Ovary (tissue), 10 donors: ENCODE measurements at places on chromosomes 3 and 15. TPM values are rescaled to one million over a fixed set of nuclear protein-coding genes. Genes with fewer than 3 reads are reported as not detected.

DNA sequence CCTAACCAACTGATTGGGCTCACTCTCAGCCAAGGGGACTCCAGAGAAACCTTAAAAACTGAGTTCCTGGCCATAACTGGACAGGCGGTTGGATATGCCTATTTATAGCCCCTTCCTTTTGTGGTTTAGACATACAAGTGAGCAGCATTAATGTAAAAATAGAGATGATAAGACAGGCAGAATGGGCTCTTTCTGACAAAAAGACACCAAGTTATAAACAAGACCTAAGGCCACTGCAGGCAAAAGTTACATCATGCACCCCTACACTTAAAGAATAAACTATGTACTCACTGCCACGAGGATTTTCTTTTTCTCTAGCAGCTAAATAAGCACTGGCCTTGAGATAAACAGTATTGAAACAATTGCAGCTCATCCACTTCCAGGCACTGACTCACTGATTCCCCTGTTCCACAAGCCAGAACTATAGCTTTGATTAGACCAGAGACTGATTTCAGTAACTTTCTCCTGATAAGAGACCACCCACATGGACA is 30.1 kb downstream of the SUCNR1 start:
- DNase-seq, result no peak

Gene APOD
- polyA plus RNA-seq, result 161 TPM

- DNase-seq, result no peak
Measured at GRCh38 chr15:73227433-73228056, 141.2 kb downstream of the HCN4 start.

GRCh38 chr3:177005718-177006405 is 191.4 kb downstream of the TBL1XR1 start:
- DNase-seq, result no peak

GRCh38 chr3:156604642-156605144 is 49.8 kb upstream of the SSR3 start:
- no peak for DNase-seq

DNA sequence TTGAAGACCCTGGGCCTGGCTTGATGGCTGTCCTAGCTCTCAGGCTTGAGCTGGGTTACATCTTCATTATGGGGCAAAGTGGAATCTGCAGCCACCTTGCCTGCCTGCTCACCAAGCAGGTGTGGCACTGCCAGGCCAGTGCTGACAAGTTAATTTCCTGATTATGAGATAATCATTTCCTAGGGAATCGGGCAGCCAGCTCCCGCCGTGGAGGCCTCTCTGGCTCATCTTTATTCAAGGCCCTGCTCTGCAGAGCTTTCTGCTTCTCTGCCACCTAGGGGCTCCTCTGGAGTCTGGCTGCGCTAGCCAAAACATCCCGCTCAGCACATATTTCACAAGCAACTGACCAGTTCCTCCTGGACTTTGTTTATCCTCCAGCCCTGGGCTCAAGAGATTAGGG is 9.9 kb downstream of the LOXL1 start:
- peak; percentile 61 for DNase-seq

Gene TBC1D23
- 27.9 TPM for polyA plus RNA-seq

- no peak for DNase-seq
Measured at GRCh38 chr15:87569581-87569980, 687.0 kb downstream of the NTRK3 start.

- no peak for DNase-seq
Measured at GRCh38 chr3:142218703-142219102, 6.7 kb downstream of the GK5 start.

Gene ZPLD1
- polyA plus RNA-seq, result 0.20 TPM

Gene TTLL13
- polyA plus RNA-seq, result 0.33 TPM

- no peak for DNase-seq
Measured at GRCh38 chr15:50234764-50235163, 30.8 kb downstream of the HDC start.

- DNase-seq, result no peak
Measured at GRCh38 chr3:137194301-137194700, 236.5 kb downstream of the IL20RB start.

Gene SENP8
- 4.4 TPM for polyA plus RNA-seq

Gene SEMA6D
- 13.7 TPM for polyA plus RNA-seq

Gene ALG1L2
- not detected for polyA plus RNA-seq

Gene GPR15
- polyA plus RNA-seq, result not detected

DNA sequence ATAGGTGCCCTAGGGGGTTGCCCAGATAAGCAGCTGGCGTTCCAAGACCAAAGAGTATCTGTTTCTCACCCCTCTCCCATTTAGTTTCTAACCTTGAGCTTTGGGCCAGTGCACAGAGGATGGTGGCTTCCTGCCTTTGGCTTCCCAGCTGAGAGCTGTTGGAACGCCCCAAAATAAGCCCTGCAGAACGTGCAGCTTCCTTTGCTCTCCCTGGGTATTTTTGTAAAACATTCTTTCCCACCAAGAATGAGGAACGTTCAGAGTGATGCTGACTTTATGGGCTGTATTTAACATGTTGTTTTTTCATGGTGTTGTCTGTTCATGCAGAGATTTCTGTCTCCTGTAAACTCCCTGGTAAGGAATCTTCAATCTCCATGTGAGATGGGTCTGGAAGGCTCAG is 63.8 kb downstream of the LPP start:
- no peak for DNase-seq

DNA sequence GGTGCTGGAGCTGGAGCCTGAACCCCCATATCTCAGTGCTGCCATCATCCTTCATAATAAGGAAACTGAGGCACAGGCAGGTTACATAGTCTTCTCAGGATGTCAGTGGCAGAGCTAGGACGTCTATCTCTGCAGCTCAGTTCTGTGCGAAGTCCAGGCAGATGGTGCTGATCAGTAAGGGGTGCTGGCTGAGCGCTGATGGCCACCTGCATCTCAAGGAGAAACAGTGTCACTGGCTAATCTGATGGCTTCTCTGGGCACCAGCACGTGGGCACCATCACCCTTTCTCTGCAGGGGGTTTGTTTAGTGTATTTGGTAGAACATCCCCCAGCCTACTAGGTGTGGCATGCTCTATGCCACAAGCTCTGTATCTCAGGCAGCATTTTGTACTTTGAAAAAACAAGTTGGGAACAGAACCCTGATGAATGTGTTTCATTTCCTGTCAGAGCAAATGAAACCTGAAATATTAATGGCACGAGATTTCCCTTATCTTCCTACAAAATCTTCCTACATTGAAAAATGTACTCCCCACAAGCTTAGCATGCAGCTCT is 35.1 kb downstream of the APBA2 start:
- no peak for DNase-seq

DNA sequence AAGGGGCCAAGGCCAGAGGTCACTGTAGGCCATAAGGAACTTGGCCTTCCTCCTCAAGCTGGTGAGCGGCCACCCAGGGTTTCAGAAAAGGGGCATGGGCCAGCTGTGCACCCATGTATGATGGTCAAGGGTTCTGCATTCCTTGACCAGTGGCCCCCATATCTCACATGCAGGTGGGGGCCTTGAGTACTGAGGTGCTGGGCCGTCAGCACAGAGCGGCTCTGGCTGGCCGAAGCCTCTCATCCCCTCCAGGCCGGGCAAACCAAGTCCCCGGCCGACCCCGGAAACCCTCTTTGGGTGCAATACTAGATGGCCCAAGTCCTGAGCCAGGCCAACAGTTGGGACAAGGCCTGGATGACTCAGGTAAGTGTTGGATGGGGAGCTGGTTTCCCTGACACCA is 9.5 kb downstream of the ALG3 start:
- no peak for DNase-seq

- DNase-seq, result no peak
Measured at GRCh38 chr15:70210076-70210475, 112.4 kb upstream of the TLE3 start.

GRCh38 chr3:38644662-38645053 is 4.8 kb downstream of the SCN5A start:
- DNase-seq, result no peak

Gene NMD3
- polyA plus RNA-seq, result 25.9 TPM

Gene GHSR
- not detected for polyA plus RNA-seq

Gene CLRN1
- not detected for polyA plus RNA-seq

GRCh38 chr15:41870689-41871081 is 23.2 kb downstream of the SPTBN5 start:
- DNase-seq, result no peak

DNA sequence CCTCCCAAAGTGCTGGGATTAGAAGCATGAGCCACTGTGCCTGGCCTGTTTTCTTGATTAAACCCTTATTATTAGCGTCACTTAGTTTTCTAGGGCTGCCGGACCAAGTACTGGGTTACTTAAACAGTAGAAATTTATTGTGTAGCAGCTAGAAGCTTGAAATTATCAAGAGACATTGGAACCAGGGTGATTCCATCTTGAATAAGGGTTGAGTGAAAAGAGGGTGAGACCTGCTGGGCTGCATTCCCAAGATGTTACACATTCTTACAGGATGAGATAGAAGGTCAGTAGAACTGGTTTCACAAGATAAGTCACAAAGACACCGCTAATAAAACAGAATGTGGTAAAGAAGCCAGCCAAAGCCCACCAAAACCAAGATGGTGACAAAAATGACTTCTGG is 18.6 kb upstream of the FSTL1 start:
- no peak for DNase-seq

Gene KIF7
- polyA plus RNA-seq, result 1.5 TPM

- DNase-seq, result no peak
Measured at GRCh38 chr3:65777050-65777449, 261.7 kb downstream of the MAGI1 start.

DNA sequence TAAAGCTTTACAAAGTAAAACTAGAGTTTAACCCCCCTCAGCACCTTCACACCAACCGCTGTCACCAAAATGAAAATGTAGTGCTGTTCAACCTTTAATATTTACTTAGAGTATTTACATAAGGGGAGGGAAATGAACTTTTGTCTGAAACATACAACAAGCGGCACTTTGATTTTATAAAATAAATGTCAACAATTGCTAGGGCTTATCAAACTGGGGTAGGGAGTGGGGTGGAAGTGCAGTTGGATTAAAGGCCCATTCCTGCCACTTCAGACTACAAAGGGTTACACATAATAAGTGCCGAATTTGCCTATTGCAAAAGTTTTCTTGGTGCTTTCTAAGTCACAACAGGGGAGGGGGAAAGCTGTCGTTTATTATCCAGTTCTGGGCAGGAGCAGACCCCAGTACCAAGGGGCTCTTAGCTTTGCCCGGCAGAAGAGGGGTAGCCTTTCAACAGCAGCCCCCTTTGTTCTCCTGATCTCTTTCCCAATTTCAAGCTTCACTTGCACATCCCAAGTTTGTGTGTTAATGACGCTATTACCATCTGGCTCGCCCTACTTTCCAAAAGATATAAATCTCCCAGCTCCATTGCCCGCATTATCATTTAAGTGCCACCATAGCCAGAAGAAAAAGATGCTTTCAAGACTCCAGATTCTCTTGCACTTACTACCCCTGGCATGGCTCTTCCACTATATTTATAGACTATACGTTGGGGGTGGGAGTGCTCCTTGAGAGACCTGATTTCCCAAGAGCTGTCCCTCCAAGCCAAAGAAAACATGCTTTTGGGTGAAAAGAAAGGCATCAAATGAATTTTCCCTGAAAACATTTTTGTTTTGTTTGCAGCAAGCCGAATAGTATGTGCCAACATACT is 17.0 kb downstream of the SOX2 start:
- no peak for DNase-seq

DNA sequence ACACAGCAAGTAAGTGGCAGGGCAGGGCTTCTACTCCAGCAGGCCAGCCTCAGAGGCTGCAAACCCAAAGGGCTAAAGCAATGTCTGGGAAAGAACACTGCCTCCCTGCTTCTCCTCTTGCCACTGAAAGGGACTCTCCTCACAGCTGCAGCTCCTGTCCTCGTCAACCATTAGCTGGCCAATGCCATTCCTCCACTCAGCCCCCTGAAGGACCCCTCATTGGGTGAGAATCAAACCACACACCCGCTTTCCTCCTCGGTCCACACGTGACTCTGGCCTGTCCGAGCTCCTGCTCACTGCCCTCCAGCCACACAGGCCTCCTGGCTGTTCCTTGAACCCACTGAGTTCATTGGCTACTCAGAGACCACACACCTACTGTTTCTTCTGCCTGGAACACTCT is 253.7 kb upstream of the TLE3 start:
- DNase-seq, result no peak

DNA sequence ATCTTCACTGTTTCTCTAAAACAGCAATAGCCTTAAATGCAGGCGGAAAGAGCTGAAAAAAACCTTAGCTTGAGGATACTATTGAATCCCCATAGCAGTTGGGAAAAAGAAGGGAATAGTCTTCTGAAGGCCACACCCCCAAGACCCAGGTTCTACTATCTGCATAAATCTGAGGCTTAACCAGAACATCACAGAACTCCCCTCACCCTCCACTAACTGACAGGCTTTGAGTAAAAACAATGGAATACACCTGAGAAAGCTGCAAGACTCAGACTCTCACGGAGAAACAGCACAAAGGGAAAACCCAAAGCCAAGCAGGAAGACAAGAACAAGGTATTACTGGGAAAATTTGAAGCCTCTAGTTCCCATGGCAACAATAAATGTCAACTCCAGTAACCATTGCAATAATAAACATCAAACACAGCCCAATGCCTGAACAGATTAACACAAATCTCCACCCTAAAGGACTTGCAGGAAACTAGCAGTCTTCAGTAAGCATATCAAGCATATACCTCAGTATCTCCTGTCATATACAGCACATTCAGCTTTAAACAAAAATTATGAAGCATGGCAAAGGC is 56.4 kb downstream of the TMCC1 start:
- DNase-seq, result no peak

DNA sequence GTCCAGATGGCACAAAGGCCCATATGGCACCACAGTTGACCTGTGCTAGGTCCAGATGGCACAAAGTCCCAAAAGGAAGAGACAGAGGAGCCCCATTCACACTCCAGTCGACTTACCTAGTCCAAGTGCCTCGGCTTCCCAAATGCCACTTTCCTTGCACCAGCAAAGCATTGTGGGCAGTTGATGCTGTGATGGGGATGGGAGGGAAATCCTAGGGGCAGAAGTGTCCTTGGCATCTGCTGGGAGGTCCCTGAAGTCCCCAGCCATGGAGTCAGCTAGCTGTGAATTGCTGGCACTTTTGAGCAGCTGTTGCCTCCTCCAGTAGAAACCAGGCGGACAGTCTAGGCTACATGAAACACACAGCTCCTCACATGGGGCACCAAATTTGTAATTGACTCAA is 60.3 kb upstream of the SIAH2 start:
- no peak for DNase-seq

DNA sequence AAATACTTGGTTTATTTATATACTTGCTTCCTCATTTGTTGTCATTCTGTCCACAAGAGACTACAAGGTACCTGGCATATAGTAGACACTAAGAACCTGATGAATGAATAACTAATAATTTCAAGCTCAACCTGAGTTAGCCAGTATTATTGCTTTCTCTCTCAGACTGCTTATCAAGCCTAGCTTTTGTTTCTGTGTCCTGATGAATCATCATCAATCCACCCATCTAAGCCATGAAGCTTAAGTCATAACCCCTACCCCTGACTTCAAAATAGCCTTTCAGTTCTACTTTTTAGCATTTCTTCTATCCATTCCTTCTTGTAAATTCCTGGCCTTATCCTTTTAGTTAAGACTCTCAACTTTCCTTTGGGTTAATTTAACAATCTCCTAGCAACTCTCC is 420.8 kb downstream of the EPHA6 start:
- DNase-seq, result no peak
